Calu3 (cell line): ENCODE measurements at places on chromosomes 1 and 21. TPM values are rescaled to one million over a fixed set of nuclear protein-coding genes. Genes with fewer than 3 reads are reported as not detected.

The CRYAA gene
- not detected in 2 replicates for total RNA-seq

- no peak overlapping the region for H3K4me3 ChIP-seq
- H3K4me1 ChIP-seq: peaks cover 14% of the 10 kb centered on the region
- no peaks in the 10 kb centered on the region for H3K27me3 ChIP-seq
Observed at GRCh38 chr1:65256860-65257708, 52.3 kb upstream of the DNAJC6 start.

DNA sequence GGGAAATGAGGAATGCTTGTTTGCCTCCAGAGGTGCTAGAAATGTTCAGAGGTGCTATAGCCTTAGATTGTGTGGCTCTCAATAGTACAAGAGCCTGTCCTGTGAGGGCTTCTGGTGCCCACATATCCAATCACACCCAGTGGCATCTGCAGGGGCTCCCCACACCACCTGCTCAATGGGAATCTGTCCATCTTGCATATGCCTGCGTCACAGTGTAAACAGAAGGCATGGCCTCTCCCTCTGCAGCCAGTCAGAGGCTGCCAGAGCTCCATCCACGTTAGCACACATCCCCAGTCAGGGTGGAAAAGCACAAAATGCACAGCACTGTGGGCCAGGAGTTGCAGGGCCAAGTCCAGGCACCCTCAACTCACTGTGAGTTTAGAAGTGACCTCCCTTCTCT is 113.6 kb upstream of the GRIK3 start:
- no peak for DNase-seq
- no peak overlapping the region for H3K27ac ChIP-seq
- H3K36me3 ChIP-seq: no peaks in the 10 kb centered on the region

- peak; percentile 76 for DNase-seq
- H3K4me3 ChIP-seq: peak overlapping the region; percentile 75
- H3K27ac ChIP-seq: peak overlapping the region; percentile 54
- H3K27me3 ChIP-seq: no peaks in the 10 kb centered on the region
Observed at GRCh38 chr21:41170442-41170841, 2.5 kb downstream of the BACE2 start.

DNA sequence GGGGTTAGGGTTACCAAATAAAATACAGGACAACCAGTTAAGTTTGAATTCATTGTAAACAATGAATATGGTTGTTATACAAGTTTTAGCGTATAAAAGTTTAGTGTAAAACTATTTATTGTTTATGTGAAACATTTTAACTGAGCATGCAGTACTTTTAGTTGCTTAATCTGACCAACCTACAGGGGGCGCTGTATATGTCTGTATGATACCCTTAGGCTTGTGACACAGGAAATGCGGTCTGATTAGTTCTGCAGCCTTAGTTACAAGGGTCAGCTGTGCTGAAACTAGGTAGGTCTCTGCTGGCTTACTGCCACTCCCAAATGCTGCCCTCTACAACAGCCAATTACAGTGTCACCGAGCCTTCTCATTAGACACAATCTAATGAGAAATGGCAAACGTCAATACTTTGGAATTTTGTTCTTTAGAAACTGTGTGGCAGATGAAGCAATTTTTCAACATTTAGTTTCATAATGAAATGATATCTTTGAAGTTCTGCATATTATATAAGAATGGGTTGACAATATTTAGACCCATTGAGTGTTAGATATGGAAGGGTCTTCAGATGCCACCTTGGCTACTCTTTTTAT is 56.2 kb downstream of the NTNG1 start:
- no peak overlapping the region for H3K4me3 ChIP-seq
- DNase-seq: peak; percentile 24
- no peak overlapping the region for H3K27ac ChIP-seq
- no peaks in the 10 kb centered on the region for H3K36me3 ChIP-seq
- H3K4me1 ChIP-seq: no peaks in the 10 kb centered on the region
- H3K27me3 ChIP-seq: no peaks in the 10 kb centered on the region

DNA sequence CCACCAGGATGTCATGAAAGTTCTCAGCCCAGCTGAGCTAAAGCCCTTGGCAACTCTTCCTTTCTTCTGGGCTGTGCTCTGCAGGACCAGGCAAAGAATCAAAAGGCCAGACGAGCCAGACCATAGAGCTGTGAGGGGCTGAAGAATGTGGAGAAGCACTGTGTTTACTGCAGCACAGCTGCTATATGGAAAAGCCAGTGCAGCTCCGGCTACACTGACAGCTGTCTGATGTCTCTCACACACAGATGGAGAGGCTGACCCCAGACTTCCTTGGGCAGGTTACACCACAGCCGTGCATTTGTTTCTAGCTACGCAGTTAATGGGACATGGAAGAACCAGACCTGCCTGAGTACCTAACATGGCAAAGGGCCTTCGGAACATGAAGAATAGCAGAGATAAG is 40.3 kb downstream of the CD247 start:
- no peaks in the 10 kb centered on the region for H3K4me1 ChIP-seq
- no peak overlapping the region for H3K4me3 ChIP-seq
- no peak overlapping the region for H3K27ac ChIP-seq
- no peaks in the 10 kb centered on the region for H3K36me3 ChIP-seq
- DNase-seq: no peak

GRCh38 chr1:91856996-91857395 is 29.0 kb downstream of the TGFBR3 start:
- no peaks in the 10 kb centered on the region for H3K27me3 ChIP-seq
- H3K4me3 ChIP-seq: no peak overlapping the region
- H3K36me3 ChIP-seq: no peaks in the 10 kb centered on the region
- no peaks in the 10 kb centered on the region for H3K4me1 ChIP-seq
- DNase-seq: no peak

DNA sequence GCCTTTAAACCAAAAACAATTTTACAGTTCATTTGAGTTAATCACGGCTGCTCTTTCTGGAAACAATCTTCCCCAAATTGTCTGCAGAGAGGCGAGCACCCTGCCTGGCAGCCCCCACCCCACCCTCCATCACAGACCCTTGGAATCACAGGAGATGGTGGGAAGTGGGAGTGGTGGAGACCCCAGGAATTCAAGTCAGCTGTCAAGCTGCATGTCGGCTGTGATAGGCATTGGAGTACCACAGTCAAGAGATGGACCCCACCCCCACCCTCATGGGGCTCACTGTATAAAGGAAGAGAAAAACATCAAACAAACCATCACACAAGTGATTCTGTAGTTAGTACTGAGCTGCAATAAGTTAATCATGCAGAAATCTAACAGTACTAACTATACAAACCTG is 360.4 kb downstream of the MATN1 start:
- H3K4me3 ChIP-seq: no peak overlapping the region
- no peaks in the 10 kb centered on the region for H3K4me1 ChIP-seq
- no peak for DNase-seq
- H3K27me3 ChIP-seq: peaks cover 87% of the 10 kb centered on the region
- no peak overlapping the region for H3K27ac ChIP-seq

- H3K36me3 ChIP-seq: peaks cover 5% of the 10 kb centered on the region
- no peak overlapping the region for H3K4me3 ChIP-seq
- DNase-seq: peak; percentile 85
- no peak overlapping the region for H3K27ac ChIP-seq
- H3K27me3 ChIP-seq: peaks cover 11% of the 10 kb centered on the region
- H3K4me1 ChIP-seq: no peaks in the 10 kb centered on the region
Observed at GRCh38 chr1:206583707-206584648, 28.3 kb downstream of the EIF2D start.

DNA sequence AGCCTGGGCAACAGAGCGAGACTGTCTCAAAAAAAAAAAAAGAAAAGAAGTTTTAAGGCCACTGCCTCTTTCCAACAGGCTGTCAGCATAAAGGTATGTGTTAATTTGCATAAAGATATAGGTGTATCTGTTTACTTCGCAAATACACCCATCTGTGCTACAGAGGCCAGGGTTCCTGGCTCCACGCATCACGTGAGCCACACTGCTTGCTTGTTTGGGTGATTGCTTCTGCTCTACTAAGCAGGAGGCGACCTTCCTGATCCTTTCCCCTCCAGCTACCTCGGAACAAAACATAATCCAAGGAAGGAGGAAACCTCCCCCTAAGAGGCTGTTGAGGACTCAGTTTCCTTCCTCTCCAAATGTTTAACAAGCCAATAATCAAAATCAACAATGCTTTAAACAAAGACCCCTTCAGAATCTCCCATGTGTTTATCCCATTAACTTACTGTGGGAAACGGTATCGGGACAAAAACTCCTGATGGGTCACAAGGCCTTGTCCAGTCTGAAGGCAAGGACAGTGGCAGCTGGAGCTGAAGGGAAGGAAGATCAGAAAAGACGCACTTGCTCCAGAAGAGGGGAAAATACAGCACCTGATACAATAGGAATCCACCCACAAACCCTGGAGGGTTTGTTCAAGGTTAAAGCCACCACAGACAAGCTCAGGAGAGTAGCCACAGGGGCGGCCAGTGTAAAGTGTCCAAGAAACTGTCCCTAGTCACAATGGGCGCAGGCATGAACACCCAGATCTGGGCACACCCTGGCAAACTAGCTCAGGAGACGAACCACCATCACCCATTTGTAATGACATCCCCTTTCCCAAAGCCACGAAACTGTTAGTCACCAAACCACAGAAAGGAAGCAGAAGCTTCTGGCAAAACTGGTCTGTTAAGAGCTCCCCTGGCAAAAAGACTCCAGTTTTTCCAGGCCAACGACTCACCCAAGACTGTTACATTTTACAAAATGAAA is 17.2 kb downstream of the CTNNBIP1 start:
- H3K4me1 ChIP-seq: peaks cover 38% of the 10 kb centered on the region
- no peaks in the 10 kb centered on the region for H3K27me3 ChIP-seq
- peak overlapping the region; percentile 67 for H3K27ac ChIP-seq
- peak; percentile 50 for DNase-seq

The RAB25 gene
- 182 and 189 TPM in 2 replicates for total RNA-seq

- H3K4me3 ChIP-seq: peak overlapping the region; percentile 70
- peak overlapping the region; percentile 43 for H3K27ac ChIP-seq
- peaks cover 64% of the 10 kb centered on the region for H3K36me3 ChIP-seq
- no peaks in the 10 kb centered on the region for H3K27me3 ChIP-seq
- H3K4me1 ChIP-seq: peaks cover 31% of the 10 kb centered on the region
Observed at GRCh38 chr1:62439652-62440371, 3.0 kb downstream of the USP1 start.

- H3K4me1 ChIP-seq: no peaks in the 10 kb centered on the region
- H3K27me3 ChIP-seq: no peaks in the 10 kb centered on the region
- H3K4me3 ChIP-seq: no peak overlapping the region
- no peak for DNase-seq
Observed at GRCh38 chr1:95699149-95699953, 465.3 kb downstream of the RWDD3 start.

The GPR157 gene
- total RNA-seq: 5.4 and 12.5 TPM in 2 replicates

The ATF3 gene
- total RNA-seq: 11.1 and 13.0 TPM in 2 replicates

GRCh38 chr1:37824001-37824400 is 16.0 kb upstream of the YRDC start:
- no peak for DNase-seq
- H3K27me3 ChIP-seq: no peaks in the 10 kb centered on the region
- no peak overlapping the region for H3K27ac ChIP-seq
- no peak overlapping the region for H3K4me3 ChIP-seq
- H3K36me3 ChIP-seq: peaks cover 16% of the 10 kb centered on the region

The NOS1AP gene
- total RNA-seq: 6.7 and 9.9 TPM in 2 replicates
